CD4-positive, alpha-beta memory T cell (primary cell): ENCODE measurements at places on chromosomes 12 and 14. TPM values are rescaled to one million over a fixed set of nuclear protein-coding genes. Genes with fewer than 3 reads are reported as not detected.

DNA sequence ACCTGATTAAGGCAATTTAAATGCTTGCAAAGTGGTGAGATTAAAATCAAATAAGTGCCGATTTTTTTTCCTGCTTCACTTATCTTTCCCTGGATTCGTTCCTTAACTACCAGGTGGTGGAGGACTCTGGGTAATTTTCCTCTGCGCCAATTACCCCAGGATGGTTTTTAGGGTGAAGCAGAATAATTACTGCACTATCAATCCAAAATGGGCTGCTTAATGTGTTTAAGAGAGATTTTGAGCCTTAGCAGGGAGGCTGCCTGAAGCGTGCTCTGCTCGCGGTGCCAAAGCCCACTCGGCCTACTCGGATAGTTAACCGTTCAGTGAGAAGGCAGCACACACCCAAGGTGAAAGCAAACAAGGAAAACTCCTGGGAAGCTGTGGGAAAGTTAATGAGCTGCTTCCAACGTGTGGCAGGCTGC lies 274.9 kb upstream of the LMO3 start:
- no peaks in the 10 kb centered on the region for H3K27me3 ChIP-seq
- H3K4me1 ChIP-seq: no peaks in the 10 kb centered on the region
- no peak for DNase-seq
- no peaks in the 10 kb centered on the region for H3K36me3 ChIP-seq

Gene SLC11A2
- 18.9 TPM for polyA plus RNA-seq

- no peak overlapping the region for H3K27ac ChIP-seq
- no peaks in the 10 kb centered on the region for H3K27me3 ChIP-seq
- no peaks in the 10 kb centered on the region for H3K36me3 ChIP-seq
These were observed 20.3 kb downstream of the LRRC74A start for GRCh38 chr14:76846331-76847047.

Gene LMO3
- polyA plus RNA-seq: not detected

Gene PSMC1
- polyA plus RNA-seq: 175 TPM

- no peaks in the 10 kb centered on the region for H3K36me3 ChIP-seq
- H3K4me3 ChIP-seq: no peak overlapping the region
- H3K27ac ChIP-seq: no peak overlapping the region
- H3K27me3 ChIP-seq: peaks cover 3% of the 10 kb centered on the region
- no peaks in the 10 kb centered on the region for H3K4me1 ChIP-seq
These were observed 2.2 kb downstream of the SERPINA9 start for GRCh38 chr14:94473666-94474410.

- H3K27me3 ChIP-seq: no peaks in the 10 kb centered on the region
- no peaks in the 10 kb centered on the region for H3K4me1 ChIP-seq
- H3K27ac ChIP-seq: no peak overlapping the region
These were observed 161.7 kb downstream of the ALX1 start for GRCh38 chr12:85441741-85442140.

Gene SINHCAF
- polyA plus RNA-seq: 88.7 TPM

GRCh38 chr12:2387103-2387834 lies 334.5 kb downstream of the CACNA1C start:
- H3K27ac ChIP-seq: no peak overlapping the region
- no peaks in the 10 kb centered on the region for H3K36me3 ChIP-seq
- no peak for DNase-seq
- H3K27me3 ChIP-seq: no peaks in the 10 kb centered on the region

Gene CDH24
- 0.15 TPM for polyA plus RNA-seq

DNA sequence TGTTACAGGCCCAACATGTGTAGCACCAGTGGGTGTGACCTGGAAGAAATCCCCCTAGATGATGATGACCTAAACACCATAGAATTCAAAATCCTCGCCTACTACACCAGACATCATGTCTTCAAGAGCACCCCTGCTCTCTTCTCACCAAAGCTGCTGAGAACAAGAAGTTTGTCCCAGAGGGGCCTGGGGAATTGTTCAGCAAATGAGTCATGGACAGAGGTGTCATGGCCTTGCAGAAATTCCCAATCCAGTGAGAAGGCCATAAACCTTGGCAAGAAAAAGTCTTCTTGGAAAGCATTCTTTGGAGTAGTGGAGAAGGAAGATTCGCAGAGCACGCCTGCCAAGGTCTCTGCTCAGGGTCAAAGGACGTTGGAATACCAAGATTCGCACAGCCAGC lies 8.6 kb downstream of the BCL2L14 start:
- H3K27me3 ChIP-seq: no peaks in the 10 kb centered on the region
- H3K4me3 ChIP-seq: no peak overlapping the region
- no peaks in the 10 kb centered on the region for H3K4me1 ChIP-seq
- H3K27ac ChIP-seq: no peak overlapping the region
- no peak for DNase-seq
